ENCODE measurements at places on chromosomes 4 and X.

DNA sequence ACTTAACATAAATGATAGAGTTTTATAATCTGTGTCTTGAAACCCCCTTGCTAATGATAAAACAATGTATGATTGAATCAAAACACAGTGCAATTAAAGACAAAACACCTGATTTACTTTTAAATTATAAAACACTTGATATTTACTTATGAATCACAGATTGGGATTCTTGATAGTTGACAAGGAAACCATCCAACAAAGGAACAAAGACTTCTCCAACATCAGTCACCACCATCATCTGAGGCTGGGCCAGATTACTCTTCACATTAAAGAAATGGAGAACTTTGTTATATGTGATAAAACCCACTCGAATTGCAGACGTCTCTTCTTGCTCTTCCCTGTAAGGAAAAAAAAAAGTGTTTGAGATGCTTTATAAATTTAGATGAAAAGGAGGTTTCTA lies 67.4 kb downstream of the METTL14 start:
- no peak for DNase-seq

DNA sequence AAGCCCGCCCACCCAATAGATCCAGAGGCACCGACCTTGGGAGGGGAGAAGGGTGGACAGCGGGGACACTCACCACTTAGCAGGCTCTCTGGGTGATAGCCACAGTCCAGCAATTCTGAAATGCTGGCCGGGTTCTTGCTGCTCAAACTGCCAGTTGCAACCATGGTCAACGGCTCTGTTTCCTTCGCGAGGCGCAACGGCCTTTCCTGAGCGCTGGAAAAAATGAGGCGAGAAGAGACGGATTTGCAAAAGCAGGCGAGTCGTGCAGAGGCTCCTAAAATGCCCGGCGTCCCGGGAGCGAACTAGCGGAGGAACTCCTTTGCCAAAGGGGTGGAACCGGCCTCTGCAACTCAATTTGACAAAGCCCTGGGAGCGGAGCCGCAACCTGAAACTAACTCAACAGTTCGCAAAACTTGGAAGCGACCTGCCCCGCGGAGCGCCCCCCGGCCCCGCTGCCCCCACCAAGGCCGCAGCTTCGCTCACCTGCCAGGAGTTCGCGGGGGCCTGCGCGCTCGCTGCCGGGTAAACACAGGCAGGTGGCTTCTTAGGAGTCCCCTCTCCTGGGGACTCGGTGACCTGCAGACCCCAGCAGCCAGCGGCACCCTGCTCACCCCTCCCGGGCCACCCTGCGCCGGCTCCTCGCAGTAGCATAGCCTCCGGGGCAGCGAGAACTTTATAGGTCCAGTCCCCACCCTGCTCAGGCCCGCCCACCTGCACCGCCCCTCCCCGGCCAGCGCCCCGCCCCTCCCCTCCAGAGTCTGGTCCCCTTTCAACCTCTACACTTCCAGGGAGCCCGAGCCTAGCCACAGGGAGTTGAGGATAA lies at the start of gene DDIT4L:
DDIT4L (minus strand) TSS at position 649 of the 823 bp plus-strand sequence; CDS start at position 164, 485 bp downstream.
- no peak for DNase-seq

DNA sequence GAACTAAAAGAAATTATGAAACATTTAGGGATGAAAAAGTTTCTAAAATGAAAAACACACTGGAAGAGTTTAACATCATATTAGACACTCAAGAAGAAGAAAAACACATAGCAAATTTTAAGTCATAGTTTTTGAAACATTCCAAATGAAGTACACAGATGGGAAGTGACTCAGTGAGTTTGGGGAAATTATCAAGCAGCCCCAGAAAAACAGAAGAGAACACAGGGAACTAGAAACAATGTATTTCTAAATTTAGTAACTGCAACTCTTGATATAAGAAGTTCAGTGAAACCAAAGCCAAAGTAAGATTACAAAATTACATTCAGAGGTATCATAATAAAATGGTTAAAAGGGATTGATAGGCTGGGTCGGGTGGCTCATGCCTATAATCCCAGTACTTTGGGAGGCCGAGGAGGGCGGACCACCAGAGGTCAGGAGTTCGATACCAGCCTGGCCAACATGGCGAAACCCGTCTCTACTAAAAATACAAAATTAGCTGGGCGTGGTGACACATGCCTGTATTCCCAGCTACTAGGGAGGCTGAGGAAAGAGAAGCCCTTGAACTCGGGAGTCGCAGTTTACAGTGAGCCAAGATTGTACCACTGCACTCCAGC lies 461.2 kb downstream of the KCTD8 start:
- DNase-seq = no peak

- no peak for DNase-seq
These were observed 7.4 kb downstream of the CORIN start for GRCh38 chr4:47830265-47831025.

DNA sequence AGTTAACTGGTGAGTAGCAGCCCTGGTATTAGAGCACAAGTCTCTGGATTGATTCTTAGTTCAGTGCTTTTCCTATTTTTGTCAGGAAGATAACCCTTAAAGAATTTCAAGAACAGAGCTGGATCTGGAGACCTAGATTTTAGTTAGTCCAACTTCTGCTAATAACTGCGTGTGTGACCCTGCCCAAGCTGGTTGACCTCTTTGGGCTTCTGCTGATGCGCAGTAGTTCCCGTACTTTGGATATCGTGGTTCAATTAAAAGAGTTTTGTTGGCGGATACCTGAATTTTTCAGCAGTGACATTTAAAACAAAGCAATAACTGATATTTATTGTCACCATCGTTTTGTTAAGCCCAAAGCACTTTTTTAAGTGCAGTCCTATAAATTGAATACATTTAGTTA lies 9.3 kb downstream of the MSMO1 start:
- DNase-seq = no peak

DNA sequence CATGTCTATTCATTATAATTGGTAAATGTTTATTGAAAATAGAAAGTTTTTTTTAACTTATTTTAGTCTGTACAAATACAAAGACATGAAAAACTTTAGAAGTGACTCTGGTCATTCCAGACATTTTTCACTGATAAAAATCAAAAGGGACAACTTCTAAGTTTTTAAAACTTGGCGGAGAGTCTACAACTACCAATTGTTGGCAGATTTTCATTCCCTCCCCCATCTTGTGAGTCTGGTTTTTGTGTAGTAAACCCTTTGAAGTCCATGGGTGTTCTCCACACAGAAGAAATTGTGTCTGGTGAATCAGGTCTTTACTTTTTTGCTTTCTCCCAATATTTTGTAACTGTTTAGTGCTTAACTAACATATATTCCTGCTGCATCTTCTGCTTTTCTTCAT lies 336.5 kb downstream of the PDGFC start:
- no peak for DNase-seq

DNA sequence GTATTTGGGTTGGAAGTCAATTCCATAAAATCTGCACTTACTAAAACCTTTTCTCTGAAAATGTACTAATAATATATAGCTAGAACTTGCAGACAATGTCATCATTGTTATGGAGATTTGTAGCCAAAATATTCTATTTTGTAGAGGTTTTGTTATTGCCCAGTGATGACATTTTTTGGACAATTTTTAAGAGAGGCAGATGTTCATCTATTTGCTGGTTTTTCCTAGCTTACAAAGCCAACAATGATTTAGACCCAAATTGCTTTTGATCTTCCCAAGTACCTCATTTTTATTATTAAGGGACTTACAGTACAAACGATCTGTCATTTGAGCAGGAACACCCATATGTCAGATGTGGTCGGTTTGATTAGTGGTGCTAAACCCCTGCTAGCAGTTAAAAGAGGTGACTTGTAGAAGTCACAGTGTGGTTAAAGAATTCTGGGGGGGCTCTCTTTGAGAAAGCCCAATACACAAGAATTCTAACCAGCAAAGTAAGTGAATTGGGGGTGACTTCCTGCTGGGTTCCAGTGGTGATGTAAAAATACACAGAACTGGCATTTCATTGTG lies 136.2 kb downstream of the KIT start:
- no peak for DNase-seq

DNA sequence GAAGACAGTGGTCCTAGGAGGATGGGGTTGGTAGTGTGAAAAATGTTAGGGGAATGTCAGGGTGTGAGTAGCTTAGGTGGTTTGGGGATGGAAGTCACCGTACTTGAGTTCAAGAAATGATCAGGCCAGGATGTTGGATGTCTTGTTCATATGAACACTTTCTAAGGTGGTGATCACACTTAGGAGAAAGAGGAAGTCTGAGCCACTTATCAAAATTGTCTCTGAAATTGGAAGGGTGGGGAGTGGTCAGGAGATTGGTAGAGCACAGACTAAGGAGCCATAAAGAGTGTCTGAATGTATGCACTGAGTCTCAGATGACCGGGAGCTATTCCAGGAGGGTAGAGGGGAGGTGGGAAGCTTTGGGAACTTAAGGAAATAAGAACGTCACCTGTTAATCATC lies 17.3 kb downstream of the CMC4 start:
- DNase-seq = no peak

DNA sequence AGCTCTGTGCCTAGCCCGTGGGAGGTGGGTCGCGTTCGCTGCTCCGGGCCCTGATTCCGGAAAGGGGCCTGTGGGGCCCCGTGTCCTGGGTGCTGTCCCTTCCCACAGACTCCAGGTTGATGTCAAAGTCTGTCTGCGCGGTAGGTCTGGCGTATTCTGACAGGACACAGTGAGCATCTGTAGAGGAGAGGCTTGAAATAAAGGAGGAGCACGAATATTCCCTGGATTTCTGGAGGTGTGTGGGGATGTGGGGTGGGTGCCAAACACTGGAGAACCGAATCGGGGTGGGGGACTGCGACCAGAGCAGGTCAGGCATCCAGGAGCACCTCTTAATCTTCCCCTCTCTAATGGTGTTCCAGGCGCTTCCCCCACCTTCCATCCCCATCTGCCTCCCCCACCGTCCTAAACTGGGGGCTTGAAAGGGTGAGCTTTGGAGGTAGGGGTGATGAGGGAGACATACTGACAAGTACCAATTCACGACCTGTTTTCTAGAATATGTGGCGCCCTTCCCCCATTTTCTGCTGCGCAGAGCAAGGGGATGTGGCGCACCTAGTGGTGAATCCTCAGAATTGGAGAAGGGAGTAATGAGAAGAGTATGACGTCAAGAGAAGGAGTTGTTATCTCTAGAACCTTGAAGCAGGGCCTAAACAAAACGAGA lies 877 bp downstream of the GPRASP1 start:
- DNase-seq = peak; percentile 11

GRCh38 chr4:77308843-77309242 lies 151.8 kb downstream of the CCNG2 start:
- no peak for DNase-seq

DNA sequence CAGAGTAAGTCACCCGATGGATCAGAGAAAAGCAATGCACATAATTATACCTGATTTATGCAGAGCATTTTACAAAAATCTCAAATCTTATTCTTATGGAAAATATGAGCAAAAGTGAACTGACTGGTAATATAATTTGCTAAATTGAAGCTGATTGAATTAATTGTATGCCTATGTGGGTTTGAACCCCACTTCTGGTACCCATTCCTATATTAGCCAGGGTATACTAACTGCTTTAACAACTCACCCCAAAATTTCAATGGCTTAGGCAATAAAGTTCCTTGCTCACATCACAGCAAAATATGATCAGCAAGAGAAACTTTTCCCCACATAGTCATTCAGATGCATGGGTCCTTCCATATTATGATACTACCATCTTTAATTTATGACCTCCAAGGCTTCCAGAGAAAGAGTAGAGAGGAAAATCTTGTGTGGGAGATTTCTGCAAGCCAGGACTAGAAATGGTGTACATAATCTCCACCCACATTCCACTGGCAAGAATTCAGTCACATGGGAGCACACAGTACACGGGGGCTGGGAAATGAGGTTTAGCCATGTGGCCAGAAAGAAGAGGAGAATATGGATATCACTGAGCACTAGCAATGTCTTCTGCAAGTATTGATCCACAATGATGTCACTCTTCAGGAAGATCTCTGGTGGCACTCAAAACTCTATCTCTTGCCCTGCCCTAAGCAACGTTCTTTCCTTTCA lies 640.7 kb downstream of the BCOR start:
- DNase-seq = no peak

GRCh38 chr4:21410372-21410771 lies 538.2 kb downstream of the KCNIP4 start:
- no peak for DNase-seq

DNA sequence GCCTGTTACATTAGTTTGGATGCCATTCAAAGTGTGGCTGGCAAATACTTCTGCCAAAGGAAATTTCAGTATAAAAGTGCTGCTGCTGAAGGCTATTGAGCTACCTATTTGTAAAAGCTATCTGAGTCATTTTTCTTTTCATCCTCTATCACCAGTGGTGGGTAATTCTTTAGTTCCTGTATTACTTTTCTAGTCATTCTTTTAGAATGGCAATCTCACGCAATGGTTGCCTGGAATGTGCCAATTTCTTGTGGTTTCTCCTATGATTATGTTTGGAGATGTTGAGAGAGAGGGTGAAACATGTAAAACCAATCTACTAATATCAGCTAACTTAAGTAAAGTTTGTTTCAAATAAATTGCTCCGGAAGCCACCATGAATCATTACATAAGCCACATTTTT lies 685.0 kb downstream of the RAPGEF2 start:
- DNase-seq = no peak
